ENCODE measurements at places on chromosomes 16 and 17.

- DNase-seq = no peak
Measured at GRCh38 chr16:27111486-27111885, 44.8 kb downstream of the C16orf82 start.

- DNase-seq = no peak
Measured at GRCh38 chr16:72424757-72425156, 252.8 kb upstream of the PMFBP1 start.

DNA sequence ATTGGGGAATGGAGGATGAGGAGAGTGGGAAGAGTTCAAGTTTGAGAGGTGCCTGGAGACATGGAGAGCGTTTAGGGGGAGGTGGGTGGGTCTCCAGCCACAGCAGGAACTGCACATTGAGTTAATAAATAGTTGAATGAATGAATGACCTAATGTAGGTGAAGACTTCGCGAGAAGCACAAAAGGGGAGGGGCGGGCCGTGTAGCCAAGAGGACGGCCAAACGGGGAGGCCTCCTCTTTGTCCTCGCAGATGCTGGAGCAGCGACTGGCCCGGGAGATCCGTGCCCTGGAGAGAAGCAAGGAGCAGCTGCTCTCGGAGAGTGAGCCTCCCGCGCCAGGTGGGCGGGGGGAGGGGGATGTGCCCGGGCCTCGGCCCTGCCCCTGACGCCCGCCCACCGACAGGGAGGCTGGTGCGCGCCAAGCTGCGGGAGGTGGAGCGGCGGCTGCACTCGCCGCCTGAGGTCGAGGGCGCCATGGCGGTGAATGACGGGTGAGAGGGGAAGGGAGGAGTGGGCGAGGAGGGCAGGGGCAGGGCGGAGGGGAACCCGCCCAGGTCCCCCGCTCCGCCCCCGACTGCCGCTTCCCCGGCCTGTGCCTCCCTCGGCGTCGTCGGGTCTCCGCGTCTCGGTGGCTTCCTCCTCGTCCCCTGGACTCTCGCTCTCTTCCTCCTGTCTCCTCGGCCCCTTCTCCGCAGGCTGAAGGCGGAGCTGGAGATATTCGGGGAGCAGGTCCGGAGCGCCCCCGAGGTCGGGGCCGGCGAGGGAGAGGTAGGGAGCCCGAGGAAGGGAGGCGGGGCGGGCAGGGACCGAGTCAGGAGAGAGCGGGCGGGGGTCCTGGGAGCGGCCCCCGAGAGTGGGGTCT, 12.9 kb downstream of the SYCE1L start:
- DNase-seq = peak; percentile 92

DNA sequence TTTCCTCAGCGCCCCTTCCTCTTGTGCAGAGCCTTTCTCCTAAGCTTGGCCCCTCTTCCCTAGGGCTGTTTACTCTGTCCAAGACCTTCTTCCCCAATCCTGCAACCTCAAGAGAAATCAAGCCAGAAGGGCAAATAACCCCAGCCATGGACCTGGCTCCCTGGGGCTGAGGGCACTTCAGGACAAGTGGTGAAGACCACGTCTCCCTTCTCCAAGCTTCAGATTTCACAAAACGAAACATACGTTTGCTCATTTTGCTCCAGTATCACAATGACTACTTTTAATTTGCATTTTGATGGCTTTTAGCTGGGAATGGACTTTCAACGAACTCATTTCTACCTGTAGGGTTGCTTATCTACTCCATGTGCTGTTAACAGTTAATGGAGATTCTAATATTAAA, 139.8 kb upstream of the CACNG5 start:
- no peak for DNase-seq

- DNase-seq = no peak
Measured at GRCh38 chr17:1951920-1952319, 73.2 kb downstream of the RTN4RL1 start.

DNA sequence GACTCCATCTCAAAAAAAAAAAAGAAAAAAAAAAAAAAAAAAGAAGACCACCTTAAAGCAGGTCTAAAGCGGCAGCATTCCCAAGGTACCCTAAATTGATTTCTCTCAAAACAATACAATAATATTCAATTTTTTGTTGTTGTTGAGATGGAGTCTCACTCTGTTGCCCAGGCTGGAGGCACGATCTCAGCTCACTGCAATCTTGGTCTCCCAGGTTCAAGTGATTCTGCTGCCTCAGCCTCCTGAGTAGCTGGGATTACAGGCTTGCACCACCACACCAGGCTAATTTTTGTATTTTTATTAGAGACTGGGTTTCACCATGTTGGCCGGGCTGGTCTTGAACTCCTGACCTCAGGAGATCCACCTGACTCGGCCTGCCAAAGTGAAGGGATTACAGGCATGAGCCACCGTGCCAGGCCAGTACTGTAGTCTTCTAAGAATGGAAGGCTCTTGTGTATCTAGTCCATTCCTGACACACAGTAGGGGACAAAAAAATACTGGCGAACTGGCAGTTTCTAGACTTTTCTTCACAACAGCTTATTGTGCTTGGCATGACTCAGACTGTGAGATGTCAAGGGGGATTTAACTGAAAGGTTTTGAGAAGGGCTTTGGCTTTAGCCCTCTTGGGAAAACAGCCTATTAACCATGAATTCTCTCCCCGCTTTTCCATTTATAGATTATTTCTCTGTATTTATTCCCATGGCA, 17.3 kb downstream of the CDR2 start:
- no peak for DNase-seq

DNA sequence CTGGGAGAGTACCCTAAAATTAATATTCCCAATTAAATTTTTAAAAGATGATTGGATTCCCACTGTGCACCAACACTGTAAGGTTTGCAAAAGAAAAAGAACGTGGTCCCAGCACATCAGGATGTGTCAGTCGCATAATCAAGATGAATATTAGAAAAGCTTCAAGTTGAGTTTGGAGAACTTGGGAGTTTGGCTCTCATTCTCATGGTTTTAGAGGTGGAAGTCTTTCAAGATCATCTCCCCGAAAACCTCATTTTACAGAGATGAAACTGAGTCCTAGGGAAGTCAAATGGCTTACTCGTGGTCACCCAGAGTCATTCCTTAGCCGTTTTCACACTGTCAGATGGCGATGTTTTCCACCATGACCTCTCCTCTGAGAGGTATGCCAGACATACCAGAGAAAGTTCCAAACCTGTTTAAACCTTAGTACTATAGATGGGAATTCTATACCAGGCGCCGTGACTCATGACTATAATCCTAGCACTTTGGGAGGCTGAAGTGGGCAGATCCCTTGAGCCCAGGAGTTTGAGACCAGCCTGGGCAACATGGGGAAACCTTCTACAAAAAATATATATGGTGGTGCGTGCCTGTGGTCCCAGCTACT, 1.2 kb downstream of the SEC14L1 start:
- DNase-seq = no peak

DNA sequence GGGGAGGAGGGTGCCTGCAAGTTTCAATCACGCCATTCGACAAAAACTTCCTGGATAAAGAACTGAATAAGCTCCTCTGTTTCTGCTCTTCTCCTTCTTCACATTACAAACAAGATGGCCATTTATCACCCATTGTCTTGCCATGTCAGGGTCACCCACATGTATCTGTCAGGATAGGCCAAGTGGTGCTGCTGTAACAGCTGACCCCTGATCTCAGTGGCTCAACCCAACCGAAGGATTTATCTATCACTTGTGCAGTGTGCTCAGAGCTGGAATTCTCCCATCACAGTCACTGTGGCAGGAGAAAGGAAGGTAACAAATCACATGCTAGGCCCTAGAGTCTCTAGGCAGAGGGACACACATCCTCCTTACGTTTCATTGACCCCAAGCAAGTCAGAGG, 210.0 kb upstream of the CDH5 start:
- no peak for DNase-seq

DNA sequence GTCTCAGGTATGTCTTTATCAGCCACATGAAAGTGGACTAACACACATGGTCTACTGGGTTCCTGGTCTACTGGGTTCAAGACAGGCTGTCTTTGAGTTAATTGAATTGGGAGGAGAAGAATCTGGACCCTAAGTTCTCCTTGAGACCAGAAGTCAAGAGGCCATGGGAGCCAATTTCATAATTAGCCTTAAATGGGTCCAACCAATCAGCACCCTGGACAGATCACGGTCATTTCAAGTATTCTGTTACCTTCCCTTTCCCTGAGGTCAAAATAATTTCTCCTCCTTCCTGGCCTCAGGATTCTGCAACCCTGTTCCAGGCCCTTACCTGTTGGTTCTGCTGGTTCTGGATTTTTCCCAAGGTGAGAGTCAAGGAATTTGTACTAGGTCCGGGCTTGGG, 23.8 kb downstream of the OSBPL7 start:
- DNase-seq = no peak

GRCh38 chr17:60231234-60231633, 81.5 kb downstream of the CA4 start:
- DNase-seq = peak; percentile 22

DNA sequence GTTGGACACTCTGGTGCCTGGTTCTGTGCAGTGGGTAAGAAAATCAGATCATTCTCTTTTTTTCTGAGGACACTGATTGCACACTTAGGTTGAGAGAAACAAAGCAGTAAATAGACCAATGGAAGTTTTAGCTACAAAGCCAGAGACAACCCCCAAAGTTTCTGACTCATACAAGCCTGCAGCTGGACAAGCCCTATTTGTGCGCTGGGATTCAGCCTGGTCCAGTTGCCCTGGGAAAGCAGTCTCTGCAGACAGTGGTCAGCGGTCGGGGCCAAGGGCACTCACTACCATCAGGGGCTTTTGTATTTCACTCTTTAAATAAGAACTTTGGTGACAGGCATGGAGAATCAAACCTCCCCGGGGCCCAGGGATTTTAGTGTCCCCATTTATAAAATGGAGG, 6.0 kb upstream of the RHBDL3 start:
- no peak for DNase-seq

DNA sequence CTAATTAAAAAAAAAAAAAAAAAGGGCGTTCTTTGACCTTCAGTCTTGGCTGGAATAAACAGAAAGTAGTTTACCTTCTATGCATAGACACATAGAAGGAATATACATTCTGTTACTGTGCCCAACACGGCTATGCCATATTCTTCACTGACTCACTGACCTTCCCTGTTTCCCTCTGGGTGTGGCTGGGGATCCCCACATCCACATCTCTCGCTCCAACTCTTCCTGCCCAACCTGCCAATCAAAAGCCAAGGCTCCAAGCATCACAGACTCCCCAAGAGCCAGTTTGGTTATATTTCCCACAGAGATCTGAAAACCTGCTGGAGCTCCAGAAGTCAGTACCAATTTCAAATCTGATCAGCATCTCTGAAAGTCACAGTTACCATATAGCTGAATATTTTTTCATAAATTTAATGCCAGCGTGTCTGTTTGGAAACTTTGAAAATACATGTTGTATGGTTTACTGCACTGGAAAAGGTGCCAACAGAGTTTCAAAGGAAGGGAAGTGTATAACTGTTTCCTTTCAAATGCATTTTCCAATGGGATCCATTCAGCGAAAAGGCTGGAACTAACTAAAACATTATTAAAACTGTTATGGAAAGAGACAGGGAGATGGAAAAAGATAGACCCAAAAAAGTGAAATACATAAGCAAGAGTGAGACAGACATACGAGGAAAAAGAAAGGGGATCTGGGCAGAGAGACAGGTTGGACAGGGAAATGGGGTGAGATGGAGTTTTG, 91.8 kb downstream of the SMG6 start:
- DNase-seq = no peak

GRCh38 chr16:8376430-8376829, 213.9 kb downstream of the TMEM114 start:
- DNase-seq = no peak

DNA sequence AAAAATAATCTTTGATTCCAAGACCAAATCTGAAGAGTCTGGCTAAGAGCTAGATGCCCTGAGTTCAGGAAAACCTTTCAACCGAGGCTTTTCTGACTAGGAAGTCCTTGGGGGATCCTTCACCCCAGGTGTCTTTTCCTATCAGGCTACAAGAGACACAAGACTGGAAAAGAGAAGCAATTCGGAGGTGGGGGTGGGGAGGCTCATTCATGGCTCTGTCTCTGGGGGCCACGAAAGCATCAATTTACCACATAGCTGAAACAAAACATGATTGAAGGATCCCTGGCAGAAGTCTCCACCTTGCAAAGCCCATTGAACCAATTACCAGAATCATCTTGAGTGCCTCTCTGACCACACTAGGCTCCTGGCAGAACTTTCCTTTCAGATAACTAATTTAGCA, 239.8 kb upstream of the SALL1 start:
- DNase-seq = no peak

DNA sequence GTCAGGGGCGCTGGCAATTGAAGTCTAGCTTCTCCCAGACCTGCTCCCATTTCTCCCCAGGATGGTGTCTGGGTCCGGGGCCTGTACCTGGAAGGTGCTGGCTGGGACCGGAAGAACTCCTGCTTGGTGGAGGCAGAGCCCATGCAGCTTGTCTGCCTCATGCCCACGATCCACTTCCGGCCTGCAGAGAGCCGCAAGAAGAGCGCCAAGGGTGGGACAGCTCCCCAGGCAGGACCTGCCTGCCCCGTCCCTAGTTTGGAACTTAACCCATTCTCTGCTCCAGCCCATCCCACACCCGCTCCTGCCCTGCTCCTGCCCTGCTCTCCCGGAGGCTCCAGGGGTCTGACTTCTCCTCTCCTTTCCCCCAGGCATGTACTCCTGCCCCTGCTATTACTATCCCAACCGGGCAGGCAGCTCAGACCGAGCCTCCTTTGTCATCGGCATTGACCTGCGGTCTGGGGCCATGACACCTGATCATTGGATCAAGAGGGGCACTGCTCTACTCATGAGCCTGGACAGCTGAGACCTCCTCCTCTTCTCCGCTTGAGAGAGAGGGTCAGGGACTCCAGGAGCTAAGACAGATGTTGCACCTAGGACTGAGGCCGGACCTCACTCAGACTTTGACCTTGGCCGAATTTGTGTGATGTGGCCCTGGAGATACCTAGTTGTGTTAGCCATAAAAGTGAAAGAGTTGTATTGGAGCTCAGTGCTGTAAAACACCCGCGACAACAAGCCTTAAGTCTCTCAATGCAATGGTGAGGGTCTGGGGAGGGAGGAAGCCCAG, 814 bp upstream of the KDM6B start:
- no peak for DNase-seq

DNA sequence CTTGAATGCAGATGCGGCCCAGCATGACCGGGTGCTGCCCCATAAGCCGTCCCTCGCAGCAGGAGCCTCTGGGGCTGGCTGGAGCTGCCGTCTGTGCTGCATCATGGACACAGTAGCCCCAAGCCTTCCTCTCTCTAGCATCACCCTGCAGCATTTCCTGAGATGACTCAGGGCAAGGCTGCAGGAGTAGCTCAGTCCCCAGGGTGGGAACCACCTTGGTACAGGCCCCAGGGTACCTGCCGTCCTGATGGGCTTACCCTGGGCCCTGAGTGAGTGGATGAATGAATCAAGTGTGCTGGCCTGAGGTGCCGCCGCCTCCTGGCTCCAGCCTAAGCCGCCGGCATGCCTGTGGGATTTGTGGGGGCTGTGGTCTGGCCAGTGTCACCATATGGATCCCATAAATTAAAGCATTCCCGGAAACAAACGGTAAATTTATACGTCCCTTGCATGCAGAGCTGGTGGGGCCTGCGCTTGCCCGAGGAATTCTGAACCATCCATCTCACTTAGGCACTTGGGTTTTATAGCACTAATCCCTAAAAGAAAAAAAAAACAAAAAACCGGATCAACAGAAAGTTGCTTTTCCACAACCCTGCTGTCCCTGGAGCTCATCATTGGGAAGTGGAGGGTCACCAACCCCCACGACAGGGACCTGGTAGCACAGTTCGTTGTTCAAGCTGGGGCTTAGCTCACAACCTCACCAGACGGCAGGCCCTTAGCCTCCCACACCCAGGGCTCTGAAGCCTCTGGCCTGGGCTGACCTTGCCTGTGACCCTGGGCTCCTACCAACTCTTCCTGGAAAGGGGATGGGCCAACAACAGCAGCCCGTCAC, 242.6 kb upstream of the CIBAR2 start:
- DNase-seq = no peak
